Type B pancreatic cell (in vitro differentiated cells): ENCODE measurements at places on chromosomes 1 and 21.

DNA sequence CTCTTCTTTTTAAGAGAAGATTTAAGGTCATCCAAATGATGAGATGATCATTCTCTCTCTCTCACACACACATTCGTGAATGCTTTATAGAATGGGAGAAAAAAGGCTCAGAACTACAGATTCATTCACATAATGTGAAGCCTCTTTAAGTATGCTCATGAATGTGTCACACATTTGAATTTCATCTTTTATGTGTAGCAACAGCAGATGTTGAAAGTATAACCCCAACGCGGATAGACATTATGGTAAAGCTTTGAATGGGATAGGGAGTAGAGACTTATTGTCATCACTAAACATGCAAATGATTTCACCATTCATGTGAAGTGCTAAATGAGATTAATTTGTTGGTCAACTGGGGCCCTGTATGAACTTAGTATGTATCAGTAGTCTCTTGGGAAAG is 15.7 kb upstream of the PKN2 start:
- H3K4me3 ChIP-seq: no peak overlapping the region
- H3K4me1 ChIP-seq: no peaks in the 10 kb centered on the region
- DNase-seq: no peak
- H3K27me3 ChIP-seq: no peaks in the 10 kb centered on the region
- H3K36me3 ChIP-seq: no peaks in the 10 kb centered on the region
- H3K27ac ChIP-seq: no peak overlapping the region

DNA sequence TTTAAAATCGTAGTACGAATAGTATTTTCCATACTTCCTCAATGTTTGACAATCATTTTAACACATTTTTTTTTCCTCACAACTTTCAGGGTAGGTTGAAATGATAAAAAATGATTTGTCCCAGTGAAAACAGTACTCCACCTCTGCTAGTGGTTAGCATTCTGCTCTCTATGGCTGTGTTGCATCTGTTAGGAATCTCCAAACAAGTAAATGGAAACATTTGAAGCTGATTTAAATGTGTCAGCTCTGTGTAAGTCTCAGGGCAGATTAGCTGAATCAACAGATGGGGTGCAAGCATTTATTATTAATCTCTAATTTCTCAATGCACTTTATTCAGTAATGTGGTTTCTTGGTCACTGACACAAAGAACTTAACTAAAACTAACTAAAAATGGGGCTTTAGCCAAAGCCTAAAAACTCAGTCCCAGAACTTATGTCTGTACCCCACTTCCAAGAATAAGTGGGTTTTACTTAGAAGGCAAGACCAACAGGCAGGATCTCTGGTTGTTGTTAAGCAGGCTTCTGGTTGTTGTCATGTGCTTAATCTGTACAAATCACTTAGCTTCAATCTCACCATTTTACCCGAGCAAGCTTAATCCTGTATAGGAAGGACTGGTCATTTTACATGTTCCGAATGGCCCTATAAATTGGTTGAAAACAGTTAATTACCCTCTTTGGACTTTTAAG is 67.8 kb downstream of the PRRX1 start:
- H3K27ac ChIP-seq: no peak overlapping the region
- H3K4me1 ChIP-seq: peaks cover 3% of the 10 kb centered on the region
- peaks cover 19% of the 10 kb centered on the region for H3K27me3 ChIP-seq
- H3K36me3 ChIP-seq: peaks cover 2% of the 10 kb centered on the region
- DNase-seq: no peak
- H3K4me3 ChIP-seq: no peak overlapping the region

GRCh38 chr1:103156966-103157365 is 48.6 kb upstream of the COL11A1 start:
- H3K36me3 ChIP-seq: no peaks in the 10 kb centered on the region
- H3K27ac ChIP-seq: no peak overlapping the region
- H3K27me3 ChIP-seq: no peaks in the 10 kb centered on the region

DNA sequence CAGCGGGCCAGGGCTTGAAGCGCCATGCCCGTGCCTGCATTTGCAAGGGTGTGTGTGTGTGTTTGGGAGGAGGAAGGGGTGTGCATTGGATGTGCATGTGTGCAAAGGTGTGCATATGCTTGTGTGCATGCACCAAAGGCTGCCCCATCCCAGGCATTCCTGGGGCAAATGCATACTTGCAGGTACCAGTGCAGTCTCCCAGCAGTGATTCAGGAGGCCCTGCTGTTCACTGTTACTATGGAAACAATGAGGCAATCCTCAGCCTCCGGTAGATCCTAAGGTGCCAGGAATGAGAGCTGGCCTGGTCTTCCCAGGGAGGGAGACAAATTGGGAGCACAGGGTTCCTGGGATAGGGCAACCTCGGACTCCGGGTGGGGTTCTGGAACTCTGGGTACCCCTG is 7.5 kb upstream of the FNDC5 start:
- H3K4me3 ChIP-seq: no peak overlapping the region
- H3K36me3 ChIP-seq: no peaks in the 10 kb centered on the region
- H3K4me1 ChIP-seq: peaks cover 16% of the 10 kb centered on the region

GRCh38 chr1:154239491-154239890 is 18.7 kb downstream of the UBAP2L start:
- H3K36me3 ChIP-seq: peaks cover 52% of the 10 kb centered on the region
- no peak for DNase-seq
- no peak overlapping the region for H3K27ac ChIP-seq
- H3K4me3 ChIP-seq: no peak overlapping the region
- no peaks in the 10 kb centered on the region for H3K4me1 ChIP-seq
- no peaks in the 10 kb centered on the region for H3K27me3 ChIP-seq
